ENCODE measurements at places on chromosomes 3 and 15. TPM values are rescaled to one million over a fixed set of nuclear protein-coding genes. Genes with fewer than 3 reads are reported as not detected.

The POPDC2 gene
- total RNA-seq, result 4.0 TPM

The FOXL2NB gene
- total RNA-seq, result not detected

The CIDEC gene
- total RNA-seq, result 0.42 TPM

The PHLDB2 gene
- 2.9 TPM for total RNA-seq

The TNFAIP8L3 gene
- not detected for total RNA-seq

The LDHAL6B gene
- total RNA-seq, result not detected

The PIGBOS1 gene
- 10.9 TPM for total RNA-seq

The CYB561D2 gene
- total RNA-seq, result 35.6 TPM

The CDHR4 gene
- total RNA-seq, result 0.40 TPM

DNA sequence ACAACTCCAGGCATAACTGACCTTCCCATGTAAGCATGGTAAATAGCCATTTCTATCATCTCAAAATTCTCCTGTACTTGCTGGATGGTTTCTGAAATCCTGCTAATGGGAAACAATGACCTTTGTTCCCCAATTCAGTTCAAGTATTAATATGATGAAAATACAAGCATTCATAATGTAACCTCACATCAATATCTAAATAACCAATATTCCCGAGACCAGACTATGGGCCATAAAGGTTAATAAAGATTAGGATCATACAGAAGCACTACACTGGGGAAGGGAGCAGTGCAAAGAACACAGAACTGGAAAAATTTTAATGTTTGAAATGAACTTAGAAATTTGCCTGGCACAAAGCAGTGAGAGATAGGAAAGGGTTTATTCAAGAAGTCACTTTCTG, 151.3 kb upstream of the SETMAR start:
- no peak for ATAC-seq

- ATAC-seq, result peak; percentile 38
These were observed 8.8 kb upstream of the NPHP3 start for GRCh38 chr3:132730891-132731580.

DNA sequence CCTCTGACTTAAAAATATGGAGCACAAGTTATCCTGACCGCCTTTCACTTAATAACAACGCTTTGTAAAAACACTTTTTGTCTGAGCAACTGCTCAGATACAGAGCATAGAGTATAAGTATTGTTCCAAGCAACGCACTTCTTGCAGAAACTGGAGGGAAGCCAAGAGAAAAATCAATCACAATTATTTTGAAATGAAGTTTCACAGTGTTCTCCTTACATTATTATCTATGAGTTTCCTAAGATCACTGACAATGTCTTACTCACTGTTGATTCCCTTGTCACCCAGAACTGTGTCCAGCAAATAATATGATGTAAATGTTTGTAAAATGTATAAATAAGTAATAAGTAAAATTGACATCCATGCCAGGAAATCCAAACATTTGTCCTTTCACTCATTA, 184.6 kb upstream of the GPR149 start:
- ATAC-seq, result no peak

DNA sequence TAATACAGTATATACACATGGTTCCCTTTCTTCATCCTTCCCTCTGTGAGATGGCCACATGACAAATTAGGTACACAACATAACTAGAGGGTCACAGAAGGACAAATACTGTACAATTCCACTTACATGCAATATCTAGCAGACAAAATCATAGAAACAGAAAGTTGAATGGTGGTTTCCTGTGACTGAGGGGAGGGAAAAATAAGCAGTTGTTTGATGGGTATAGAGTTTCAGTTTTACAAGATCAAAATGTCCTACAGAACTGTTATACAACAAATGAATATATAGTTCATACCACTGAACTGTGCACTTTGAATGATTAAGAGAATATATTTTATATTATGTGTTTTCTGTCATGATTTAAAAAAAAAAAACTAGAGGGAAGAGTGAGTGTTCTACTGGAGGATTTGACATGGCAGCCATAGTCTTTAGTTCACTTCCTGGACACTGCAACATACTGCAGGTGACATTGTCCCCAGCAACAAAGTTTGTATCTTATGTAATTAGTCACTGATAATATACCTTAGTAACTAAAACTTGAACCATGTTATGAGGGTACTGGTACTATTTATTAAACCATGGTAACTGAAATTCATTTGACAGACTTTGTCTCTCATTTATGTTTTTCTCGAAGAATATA, 37.2 kb downstream of the CCDC54 start:
- ATAC-seq, result peak; percentile 70

DNA sequence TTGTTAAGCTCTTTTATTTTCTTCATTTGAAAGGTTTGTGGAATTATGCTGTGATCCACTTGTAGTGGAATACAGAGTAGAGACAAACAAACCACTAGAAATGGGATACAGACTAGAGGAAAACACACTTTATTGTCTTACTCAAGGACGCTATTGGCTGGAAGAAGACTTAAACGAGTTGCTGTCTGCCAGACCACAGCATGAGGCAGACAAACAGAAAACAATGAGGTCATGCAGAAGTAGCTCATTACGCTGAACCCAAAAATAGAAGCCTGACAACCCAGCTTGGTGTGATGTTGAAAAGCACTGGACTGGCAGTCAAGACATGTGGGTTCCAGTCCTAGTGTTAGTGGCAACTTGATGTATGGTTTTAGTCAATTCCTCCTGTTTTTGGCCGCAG, 62.4 kb upstream of the P3H2 start:
- no peak for ATAC-seq

DNA sequence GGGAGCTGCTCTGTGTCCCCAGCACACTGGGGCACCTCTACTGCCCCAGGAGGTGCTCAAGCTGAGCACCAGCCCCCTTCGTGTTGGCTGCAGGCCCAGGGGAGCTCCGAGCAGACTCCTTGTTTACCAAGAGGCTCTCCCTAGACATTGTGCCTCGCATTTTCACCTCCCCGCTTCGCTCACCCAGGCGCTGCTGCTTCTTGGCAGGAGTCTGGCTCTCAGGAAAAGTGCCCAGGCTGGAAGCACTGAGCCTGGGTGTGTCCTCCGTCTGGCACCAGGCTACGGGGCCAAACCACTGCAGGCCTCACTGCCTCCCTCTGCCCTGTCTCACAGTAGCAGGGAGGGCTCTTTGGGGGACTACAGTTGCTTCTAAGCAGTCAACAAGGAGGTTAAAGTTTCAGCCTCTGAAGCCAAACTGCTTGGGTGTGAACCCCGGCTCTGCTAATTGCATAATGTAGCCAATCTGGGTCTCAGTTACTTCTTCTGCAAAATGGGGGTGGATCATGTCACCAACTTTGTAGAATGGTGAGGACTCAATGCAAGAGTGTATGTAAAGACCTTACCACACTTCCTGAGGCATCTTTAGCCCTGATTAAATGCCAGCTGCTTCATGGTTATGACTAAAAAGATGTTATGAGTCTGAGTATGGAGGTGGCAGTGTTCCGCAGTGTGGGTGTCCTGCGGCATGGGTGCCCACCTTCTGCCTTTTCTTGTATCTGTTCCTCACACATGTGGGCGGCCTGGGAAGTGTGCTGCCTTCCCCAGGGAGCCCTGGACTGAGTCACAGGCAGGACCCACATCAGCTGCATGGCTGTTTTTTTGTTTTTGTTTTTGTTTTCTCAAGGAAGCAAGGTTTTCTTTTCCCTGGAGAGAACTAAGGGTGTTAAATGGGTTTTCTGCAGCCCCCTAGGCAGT, 88.9 kb downstream of the CLSTN2 start:
- peak; percentile 11 for ATAC-seq

GRCh38 chr3:64226730-64227129, 1.5 kb upstream of the PRICKLE2 start:
- ATAC-seq, result no peak

GRCh38 chr3:16559653-16560365, 45.4 kb downstream of the DAZL start:
- ATAC-seq, result no peak

GRCh38 chr3:99965681-99966408, 148.2 kb downstream of the CMSS1 start:
- no peak for ATAC-seq

- no peak for ATAC-seq
These were observed 1.6 kb downstream of the NR2F2 start for GRCh38 chr15:96331945-96332636.

DNA sequence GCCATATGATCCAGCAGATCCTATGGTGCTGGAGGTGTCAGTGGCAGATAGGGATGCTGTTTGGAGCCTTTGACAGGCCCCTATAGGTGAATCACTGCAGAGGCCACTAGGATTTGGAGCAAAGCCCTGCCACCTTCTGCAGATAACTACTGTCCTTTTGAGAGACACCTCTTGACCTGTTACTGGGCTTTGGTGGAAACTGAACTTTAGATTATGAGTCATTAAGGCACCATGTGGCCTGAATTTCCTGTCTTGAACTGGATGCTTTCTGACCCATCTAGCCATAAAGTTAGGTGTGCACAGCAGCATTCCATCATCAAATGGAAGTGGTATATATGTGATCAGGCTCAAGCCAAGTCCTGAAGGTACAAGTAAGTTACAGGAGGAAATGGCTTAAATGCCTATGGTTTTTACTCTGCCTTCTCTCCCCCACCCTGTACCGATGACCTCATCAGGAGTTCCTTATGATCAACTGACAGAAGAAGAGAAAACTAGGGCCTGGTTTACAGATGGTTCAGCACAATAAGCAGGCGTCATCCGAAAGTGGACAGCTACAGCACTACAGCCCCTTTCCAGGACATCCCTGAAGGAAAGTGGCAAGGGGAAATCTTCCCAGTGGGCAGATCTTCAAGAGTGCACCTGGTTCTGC, 565.6 kb upstream of the AGTR1 start:
- ATAC-seq, result no peak

- ATAC-seq, result no peak
These were observed 20.5 kb downstream of the SRPRB start for GRCh38 chr3:133825969-133826727.

GRCh38 chr3:181418233-181418632, 293.5 kb upstream of the SOX2 start:
- ATAC-seq, result no peak

- no peak for ATAC-seq
These were observed 6.7 kb downstream of the KNSTRN start for GRCh38 chr15:40388941-40389823.

DNA sequence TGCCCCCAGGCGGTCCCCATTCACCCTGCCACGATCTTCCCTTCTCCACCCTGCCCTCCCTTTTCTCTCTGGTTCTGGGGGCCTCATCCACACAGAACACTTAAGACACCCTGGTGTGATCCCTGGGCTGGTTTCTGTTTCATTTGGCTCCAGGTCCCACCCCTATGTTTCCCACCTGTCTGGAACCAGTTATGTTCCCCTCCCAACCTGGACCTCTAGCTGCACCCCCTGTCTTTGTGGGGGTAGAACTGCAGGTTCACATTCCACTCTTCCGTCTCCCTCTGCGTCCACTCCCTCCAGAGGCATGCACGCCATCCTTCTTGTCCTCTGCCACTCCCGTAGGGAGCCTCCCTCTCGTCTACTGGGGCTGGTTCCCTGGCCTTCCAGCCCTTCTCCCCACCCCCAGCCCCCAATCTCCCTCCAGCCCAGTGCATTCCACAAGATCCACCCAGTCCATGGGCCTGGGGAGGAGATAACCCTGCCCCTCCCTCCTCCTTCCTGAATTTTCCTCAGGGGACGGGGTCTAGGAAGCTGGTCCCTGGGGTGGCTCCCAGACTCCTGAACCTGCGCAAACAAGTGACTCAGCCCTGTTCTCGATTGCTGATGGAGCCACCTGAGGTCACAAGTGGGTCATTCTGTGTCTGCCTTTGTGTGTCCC, 73.8 kb downstream of the ABTB1 start:
- no peak for ATAC-seq

DNA sequence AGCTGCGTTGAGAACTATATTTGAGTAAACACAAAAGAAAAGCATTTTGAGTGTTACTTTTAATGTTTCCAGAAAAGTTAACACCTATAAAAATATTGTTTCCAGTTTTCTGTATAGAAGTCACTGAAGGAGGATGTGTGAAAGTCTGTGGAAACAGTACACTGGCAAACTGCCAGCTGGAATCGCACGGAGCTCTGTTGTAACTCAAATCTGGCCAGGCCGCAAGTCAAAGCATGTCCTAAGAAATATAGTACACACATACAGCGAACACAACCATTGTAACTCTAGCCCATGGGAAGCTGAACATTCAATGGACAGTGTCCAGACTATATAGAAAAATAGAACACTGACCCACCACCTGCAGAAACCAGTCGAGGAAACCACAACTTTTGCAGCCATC, 657.2 kb downstream of the FHIT start:
- ATAC-seq, result no peak

DNA sequence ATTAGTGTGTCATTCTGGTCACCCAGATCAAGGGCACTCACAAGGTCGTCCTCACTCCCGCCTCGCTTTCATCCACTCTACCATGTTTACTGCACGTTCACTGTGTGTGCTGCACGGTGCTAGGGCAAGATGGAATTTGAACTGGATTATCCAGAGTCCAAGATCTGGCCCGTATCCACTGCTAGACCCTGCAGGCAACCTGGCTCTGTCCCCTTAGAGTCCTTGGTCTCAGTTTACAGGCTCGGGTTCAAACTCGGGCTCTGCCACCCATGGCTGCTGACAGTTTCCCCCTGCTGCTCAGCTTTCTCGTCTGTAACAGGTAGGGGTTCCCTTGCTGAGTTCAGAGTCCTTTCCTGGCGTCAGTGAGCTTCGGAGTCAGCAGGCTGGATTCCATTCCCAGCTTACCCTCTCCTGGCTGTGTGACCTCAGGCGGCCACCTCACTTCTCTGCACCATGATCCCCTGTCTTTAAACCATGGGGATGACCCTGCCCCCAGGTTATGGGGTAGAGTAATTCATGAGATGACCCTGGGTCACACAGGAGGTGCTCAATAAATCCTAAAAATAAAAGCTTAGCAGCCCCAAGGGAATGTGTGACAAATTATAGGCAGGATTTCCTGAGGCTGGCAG, 79.6 kb upstream of the SLC6A6 start:
- no peak for ATAC-seq

All from activated T-helper 17 cell treated with anti-CD3 and anti-CD28 coated beads, Interleukin-2, amount 50 U/mL, for 72 hours (primary cell).